Activated T-helper 9 cell treated with anti-CD3 and anti-CD28 coated beads, Interleukin-2, amount 50 U/mL, for 16 hours (primary cell): ENCODE measurements at places on chromosomes 1 and 21.

DNA sequence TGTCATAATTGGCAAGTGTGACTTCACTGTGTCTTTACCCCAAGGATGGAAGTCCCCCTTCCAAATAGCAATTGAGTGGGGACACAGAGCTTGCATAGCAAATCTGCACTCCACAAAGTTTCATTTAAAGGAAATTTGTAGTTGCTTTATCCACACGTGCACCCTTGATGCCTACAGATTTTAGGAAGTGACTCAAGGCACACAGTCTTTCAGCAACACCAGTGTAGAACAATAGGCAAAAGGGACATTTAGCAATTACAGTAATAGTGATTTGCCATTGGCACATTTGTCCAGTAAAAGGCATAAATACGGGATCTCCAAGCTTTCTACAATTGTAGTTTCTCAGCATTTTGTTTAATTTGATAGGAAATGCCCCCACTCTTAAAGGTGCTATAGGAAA, 43.4 kb upstream of the KAZN start:
- no peak for DNase-seq

- DNase-seq = no peak
Observed at GRCh38 chr1:19619697-19620384, 24.3 kb upstream of the NBL1 start.

DNA sequence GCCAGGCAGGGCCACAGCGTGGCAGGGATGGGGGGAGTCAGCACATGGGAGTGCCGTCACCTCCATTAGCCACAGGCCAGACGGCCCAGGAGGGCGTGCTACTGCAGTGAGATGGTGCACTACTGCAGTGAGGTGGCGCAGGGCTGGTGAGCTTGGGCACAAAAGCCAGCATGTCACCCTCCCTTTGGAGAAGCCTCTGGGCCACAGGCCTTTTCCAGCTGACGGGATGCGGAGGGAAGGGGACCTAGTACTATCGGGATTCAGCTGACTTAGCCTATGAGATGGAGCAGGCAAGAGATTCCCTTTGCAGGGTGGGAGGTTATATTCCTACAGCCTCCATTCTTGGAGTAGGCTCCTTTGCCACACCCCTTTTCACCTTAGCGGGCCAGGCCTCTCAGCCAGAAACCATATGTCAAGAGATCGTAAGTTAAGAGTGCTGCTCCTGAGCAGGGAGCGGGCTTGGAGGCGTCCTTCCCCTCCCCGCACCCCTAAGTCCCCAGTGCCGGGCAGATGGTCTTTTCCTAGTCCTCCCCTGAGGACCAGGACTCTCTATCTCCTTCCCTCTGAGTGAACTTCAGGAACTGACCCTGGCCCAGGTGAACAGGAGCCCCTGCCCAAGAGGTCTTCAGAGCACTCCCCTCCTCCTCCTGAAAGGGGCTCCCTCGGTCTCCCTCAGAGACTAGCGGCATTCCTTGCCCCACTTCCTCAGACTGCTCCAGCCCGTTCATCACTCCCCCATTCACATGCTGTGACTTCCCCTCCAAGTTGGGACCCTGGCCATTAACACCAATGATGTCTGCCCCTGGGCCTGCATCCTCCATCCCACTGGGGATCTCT, 8.2 kb downstream of the NES start:
- no peak for DNase-seq

DNA sequence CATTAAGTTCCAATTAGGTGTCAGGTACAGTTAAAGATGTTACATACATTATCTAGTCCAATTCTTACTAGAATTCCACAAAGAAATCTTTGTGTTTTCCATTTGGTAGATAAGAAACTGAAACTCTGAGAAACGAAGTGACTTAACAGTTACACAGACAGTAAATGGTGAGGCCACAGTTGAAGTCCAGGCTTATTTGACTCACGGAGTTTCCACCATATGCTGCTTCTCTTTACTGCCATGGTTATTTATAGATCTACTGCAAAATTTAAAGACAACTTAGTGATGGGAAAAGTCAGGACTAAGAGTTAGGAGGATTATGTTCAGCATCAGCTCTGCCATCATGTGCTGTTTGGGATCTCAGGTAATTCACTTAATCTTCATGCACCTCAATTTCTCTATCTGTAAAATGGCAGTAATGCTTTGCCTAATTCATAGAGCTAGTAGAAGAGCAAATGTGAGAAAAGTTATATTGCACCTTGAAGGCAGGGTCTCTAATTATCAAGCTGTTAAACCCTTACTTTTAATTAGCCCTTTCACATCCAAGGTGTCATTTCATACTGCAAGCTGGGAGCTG, 26.2 kb upstream of the SAMSN1 start:
- DNase-seq = no peak

DNA sequence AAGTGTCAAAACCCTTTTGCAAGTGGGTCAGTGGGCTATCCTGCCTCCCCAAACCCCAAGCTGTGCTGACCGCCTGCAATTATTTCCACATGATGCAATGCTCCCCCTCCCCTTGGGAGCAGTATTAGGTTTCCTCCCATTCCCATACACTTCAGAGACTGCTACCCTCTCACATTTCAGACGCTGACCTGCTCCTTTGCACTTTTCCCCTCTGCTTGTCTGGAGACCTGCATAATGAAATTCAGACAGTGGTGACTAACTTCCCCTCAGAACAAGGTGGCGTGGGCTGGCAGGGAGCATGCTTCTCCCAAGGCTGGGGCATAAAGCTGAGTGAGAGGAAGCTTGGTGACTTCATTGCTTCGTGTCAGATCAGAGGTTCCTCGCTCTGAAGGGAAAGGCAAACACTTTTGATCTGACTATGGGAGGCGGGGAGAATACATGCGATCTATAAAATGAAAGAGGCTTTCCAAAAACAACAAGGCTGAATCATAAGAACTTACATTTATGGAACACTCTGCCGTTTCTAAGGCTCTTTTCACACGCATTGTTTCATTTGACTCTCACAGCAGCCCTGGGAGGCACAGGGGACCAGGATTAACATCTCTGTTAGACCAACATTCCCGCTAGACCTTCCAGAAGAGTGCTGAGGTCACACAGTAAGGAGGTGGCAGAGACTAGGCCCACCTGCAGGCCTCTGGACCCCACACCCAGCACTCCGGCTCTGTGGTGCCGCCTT, 27.5 kb upstream of the ROR1 start:
- DNase-seq = no peak

DNA sequence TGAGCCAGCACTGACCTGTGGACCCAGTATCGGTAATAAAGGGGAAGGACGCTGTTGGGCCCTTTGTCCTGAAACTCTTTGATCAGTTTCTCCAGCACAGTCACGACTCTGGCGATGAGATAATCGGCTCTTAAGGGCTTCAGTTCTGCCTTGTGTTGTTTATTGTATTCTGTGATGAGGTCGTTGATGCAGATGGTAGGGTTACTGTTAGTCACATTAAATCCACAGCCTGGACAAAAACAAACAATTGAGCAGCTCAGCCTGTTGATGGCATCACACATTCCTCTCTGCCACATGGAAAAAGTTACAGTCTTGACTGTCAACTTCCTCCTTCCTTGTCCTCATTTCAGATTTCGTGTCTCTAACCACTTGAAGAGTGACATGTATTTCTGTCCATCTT, 57.6 kb downstream of the SIM2 start:
- no peak for DNase-seq

DNA sequence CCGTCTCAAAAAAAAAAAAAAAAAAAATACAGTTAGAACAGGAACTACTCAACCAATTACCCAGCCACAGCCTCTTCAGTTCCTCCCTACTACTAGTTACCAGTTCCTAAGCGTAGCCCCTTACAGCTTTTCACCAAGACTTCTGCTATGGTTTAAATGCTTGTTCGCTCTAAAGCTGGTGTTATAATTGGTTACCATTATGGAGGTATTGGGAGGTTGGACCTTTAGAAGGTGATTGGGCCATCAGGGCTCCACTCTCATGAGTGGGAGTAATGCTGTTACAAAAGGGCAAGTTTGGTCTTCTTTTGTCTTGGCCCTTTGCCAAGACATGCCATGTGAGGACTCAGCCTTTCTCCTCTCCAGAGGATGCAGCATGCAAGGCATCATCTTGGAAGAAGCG, 3.0 kb upstream of the SMPDL3B start:
- no peak for DNase-seq

GRCh38 chr1:159141584-159142390, 29.6 kb upstream of the CADM3 start:
- no peak for DNase-seq

DNA sequence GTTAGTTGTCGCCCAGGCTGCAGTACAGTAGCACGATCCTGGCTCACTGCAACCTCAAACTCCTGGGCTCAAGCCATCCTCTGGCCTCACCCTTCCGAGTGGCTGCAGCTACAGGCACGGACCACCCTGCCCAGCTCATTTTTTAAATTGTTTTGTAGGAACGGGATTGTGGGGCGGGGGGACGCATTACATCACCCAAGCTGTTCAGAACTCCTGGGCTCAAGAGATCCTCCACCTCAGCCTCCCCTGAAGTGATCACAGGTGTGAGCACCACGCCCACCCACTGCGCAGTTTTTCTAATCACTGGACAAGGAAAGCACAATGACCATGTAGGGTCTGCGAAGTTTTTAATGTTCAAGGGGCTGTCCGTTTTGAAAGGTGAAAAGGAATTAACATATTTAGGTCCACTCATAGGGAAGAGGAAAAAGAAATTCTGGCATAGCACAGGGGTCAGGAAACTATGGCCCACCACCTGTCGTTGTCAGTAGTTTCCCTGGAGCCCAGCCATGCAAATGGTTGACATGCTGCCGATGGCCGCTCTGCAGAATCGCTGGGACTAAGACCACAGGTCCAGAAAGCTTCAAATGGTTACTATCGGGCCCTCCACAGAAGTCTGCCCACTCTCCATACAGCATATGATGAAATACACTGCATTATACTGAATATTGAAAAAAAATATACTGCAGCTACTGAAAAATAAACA, 26.0 kb downstream of the SETD4 start:
- no peak for DNase-seq
